ENCODE measurements at places on chromosomes 11 and 22. TPM values are rescaled to one million over a fixed set of nuclear protein-coding genes. Genes with fewer than 3 reads are reported as not detected.

Gene MIAT
- total RNA-seq, result 45.6 TPM

Gene CCDC188
- 8.6 TPM for total RNA-seq

Gene ESRRA
- total RNA-seq, result 33.8 TPM

- H3K4me1 ChIP-seq, result peaks cover 20% of the 10 kb centered on the region
- no peak for DNase-seq
- H3K36me3 ChIP-seq, result peaks cover 14% of the 10 kb centered on the region
- no peak overlapping the region for H3K4me3 ChIP-seq
Measured at GRCh38 chr11:126189109-126189929, 22.1 kb downstream of the RPUSD4 start.

GRCh38 chr22:36028646-36029405 lies at the start of gene RBFOX2:
Gene RBFOX2 (minus strand): TSS chr22:36028824. CDS start chr22:36028425, 399 bp downstream.
- H3K4me3 ChIP-seq, result peak within 1 kb of the TSS; percentile 94
- H3K36me3 ChIP-seq, result no peaks in the 10 kb centered on the region
- DNase-seq, result peak; percentile 96
- H3K27ac ChIP-seq, result peak within 1 kb of the TSS; percentile 89
- peaks cover 41% of the 10 kb centered on the region for H3K4me1 ChIP-seq

DNA sequence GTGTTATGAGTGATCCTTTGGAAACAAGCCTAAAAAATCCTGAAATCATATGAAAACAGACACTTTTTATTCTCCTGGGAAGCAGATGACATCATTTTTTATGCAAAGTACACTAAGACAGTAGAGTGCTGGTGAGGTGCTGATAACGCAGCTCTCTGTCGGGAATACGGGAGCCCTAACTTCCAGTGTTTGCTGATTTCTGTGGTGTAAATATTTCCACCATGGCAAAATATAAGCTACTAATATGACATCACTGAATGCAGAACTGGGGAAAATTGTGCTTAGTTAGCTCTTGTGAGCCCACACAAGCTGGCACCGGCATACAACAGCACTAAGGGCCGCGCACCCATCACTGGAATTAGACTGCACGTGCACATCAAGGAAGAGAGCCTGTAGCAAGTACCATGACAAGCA lies 82.6 kb downstream of the FAM76B start:
- no peaks in the 10 kb centered on the region for H3K36me3 ChIP-seq
- H3K27ac ChIP-seq, result no peak overlapping the region
- no peak overlapping the region for H3K4me3 ChIP-seq
- H3K27me3 ChIP-seq, result no peaks in the 10 kb centered on the region

DNA sequence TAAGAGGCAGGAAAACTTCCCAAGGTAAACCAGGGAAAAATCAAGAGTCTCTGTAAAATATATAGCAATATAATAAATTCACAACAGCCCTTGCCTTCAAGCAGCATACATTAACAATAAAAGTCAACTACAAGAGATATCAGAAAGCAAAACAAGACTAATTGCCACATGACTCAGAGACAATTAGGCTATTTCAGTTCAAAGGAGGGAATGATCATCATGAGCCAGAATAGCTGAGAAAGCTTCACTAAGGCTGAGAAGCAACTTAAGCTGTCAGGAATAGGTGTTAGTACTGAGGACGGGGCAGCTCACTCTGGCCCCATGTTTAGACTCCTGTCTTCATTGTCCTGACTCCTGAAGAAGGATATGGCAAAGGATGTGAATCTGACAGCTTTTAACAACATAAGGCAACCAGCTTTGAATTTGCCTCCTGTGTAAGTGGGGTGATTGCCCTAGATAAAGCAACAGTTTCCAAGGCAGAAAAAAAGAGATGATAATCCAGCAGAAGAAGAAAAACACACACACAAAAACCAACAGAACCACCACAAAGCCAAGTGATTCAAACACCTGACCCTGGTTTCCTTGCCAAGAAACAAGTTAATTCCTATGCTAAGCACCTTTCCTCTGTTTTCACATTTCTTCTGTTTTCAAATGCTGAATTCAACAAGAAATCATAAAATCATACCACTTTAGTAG lies 60.8 kb downstream of the SIK3 start:
- H3K27me3 ChIP-seq, result no peaks in the 10 kb centered on the region
- no peak for DNase-seq
- no peaks in the 10 kb centered on the region for H3K36me3 ChIP-seq
- peaks cover 21% of the 10 kb centered on the region for H3K4me1 ChIP-seq
- H3K4me3 ChIP-seq, result no peak overlapping the region
- H3K27ac ChIP-seq, result no peak overlapping the region
